ENCODE measurements at places on chromosomes 13 and 19.

DNA sequence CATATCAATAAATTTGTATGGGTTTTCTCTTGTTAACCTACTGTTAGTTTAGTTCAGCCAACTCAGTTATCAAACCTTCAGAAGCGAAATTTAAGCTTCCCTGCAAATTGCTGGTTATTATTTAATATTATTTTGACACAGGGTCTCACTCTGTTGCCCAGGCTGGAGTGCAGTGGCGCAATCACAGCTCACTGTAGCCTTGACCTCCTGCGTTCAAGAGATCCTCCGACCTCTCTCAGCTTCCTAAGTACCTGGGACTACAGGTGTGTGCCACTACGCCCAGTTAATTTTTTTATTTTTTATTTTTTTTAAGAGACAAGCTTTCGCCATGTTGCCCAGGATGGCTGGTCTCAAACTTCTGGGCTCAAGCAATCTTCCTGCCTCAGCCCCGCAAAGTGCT is 6.2 kb downstream of the CAB39L start:
- no peak for DNase-seq

DNA sequence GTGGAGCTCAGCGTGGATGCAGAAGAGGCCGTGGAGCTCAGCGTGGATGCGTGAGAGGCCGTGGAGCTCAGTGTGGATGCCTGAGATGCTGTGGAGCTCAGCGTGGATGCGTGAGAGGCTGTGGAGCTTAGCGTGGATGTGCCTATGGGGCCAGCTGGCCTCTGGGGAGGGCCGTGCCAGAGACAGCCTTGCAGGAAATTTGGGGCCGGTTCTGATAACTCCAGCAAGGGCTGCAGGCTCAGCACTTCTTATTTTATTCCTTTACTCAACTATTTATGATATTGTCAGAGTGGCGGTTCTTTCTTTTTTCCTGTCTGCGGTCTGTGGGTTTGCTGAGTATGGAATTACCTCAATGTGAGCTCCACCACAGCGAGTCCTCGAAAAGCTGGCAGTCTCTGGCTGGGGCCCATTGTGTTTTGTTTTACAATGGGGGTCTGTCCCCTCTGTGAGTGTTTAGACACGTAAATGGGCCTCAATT is 17.8 kb upstream of the TMEM255B start:
- DNase-seq: no peak

- no peak for DNase-seq
These were observed 986 bp downstream of the DGKH start for GRCh38 chr13:42049454-42049813.

DNA sequence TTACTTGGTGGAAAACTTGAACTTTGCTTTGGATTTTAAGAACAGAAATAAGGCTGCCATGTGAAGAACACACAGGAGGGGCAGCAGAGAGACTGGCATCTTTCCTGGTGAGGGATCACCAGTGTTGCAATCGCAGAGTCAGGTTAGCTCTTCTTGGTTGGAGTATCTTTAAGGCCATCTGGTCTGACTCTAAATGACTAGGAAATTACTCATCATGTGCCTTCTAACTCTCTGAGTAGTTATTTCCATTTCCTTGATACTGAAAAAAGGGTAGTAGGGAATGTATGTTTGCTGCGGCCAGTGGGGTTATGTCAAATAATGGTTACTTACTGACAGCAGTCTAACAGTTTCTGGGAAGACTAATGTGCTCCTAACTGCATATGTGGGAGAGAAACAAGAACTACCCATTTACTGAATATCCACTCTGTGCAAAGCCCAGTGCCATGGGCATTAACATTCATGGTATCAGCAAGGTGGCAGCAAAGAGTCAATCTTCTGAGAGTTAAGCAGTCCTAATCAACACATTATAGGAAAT is 122.1 kb downstream of the COG6 start:
- DNase-seq: peak; percentile 93

- DNase-seq: peak; percentile 53
These were observed at the start of gene ADAMTS10 for GRCh38 chr19:8610041-8610935. Gene ADAMTS10, minus strand, starts transcription at chr19:8610715. Its CDS starts 5,005 bp downstream, at chr19:8605710.

GRCh38 chr19:54339646-54340358 is 840 bp upstream of the LILRA4 start:
- no peak for DNase-seq

DNA sequence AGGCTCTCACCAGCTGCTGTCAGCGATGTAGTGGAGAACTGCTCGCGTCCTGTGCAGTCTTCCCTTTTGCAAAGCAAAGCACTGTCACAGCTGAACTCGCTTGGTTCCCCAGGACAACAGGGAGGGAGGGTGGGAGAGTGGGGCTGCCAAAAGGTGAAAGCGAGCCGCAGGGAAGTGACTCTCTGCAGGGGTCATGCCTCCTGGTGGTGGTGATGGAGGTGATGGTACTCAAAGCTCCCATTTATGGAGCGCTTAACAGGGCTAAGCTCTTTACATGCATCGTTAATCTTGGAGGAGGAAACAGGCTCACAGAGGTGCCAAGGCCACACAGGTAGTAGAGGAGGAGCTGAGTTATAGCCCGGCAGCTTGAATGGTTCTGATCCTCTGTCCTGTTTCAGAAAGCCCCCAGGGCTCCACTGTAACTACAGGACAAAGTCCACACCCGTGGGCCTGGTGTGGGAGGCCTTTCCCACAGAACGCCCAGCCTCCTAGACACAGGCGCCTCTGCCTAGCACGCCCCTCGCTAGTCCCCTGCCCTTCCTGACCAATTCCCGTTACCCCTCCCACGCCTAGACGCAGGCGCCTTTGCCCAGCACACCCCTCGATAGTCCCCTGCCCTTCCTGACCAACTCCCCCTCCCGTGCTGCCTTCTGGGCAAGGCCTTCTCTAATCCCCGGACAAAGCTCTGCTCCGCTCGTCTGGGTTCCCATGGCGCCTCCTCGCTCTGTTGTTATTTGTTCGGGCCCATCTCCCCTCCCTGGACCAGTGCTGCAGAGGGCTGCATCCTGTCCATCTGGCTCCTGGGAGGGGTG is 10.7 kb downstream of the PPP1R37 start:
- no peak for DNase-seq

GRCh38 chr13:45879666-45880065 is 28.1 kb upstream of the SIAH3 start:
- DNase-seq: no peak

DNA sequence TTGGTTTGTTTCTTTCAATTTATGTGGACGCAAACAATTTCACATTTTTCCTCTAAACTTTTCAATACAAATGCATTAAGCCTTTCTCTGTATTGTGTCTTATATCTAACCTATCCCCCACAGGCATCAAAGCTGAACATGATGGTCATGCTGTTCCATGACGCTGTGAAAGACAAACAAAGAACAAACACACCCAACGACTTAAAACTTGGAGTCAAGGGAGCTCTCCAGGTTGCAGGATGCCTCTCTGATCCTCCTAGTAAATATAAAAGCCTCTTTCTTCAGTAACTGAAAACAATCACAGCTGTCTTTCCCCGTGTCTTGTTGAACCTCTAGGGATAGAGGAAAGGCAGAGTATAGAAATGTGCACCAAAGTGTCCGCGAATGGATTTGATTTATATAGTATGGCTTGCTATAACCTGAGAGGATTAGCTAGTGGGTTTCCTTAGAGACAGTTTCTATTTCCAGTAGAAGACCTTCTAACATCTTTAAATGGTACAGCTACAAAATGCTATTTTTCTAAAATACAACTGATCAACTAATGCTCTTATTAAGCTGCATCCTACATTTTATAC is 43.1 kb downstream of the PCDH9 start:
- no peak for DNase-seq

GRCh38 chr19:9348253-9348652 is 14.6 kb upstream of the ZNF177 start:
- DNase-seq: no peak

GRCh38 chr13:30806784-30807183 is 71.4 kb downstream of the ALOX5AP start:
- DNase-seq: peak; percentile 87

GRCh38 chr19:30272554-30272953 is 99.6 kb upstream of the ZNF536 start:
- DNase-seq: no peak

GRCh38 chr19:19937403-19937802 is 36.7 kb downstream of the ZNF93 start:
- DNase-seq: no peak

DNA sequence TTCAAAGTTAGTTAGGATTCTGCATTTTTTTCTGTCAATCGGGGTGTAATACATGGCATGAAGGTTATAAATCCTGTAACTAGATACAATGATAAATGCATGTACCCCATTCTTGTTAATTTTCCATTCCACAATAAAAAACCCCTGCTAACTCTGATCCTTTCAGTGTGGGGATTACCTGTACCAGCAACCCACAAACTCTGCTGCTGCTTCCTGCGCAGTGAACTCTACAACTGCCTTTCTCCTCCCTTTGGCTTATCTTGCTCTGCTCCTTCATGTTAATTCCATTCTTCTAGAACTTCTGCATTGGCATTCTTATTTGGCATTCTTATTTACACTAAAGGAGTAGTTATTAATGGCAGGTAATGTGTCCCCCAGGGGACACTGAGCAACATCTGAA is 273.1 kb downstream of the KLF12 start:
- DNase-seq: no peak

Measured in fibroblast of skin of right biceps (primary cell).